ENCODE measurements at places on chromosomes 1 and 21.

DNA sequence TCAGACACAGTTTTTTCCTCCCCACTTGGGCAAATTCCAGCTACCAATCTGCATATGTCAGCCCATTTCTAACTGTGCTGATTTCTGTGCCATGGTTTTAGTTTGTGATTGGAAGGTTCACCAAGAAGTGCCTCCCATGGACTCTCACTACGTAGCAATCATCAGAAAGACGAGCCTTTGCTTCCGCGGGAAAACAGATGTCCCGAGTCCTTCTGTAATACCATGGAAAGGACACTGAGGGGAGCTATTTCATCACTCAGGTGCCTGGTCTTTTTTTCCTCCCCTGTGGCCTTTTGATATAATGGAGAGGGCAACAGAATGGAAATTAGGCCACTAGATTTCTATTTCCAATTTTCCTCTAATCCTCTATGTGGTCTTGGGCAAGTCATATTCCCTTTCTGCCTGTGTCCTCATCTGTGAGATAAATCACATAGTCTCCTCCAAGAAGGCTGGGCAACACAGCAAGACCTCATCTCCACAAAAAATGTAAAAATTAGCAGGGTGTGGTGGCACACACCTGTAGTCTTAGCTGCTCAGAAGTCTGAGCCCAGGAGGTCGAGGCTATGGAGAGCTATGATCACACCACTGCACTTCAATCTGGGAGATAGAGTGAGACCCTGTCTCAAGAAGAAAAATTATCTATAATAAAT, 24.8 kb downstream of the LEMD1 start:
- DNase-seq: no peak

DNA sequence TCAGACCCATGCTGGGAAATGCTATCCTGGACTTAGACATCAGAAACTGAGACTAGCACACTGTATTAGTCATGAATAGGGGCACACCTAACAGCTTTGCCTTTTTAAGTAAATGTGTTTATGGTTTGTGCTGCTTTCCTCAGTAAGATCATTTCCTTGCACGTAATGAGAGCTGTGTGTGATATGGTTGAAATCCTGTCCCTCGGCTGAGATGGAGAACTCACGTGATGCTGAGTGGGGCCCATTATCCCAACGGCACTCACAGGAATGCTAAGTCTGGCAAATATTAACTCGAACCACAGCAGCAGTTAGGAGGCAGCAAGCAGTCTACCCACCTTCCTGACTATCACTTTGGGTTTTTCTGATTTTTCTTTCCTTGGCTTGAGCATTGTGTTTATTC, 38.2 kb downstream of the BCL9 start:
- DNase-seq: no peak

- DNase-seq: no peak
Measured at GRCh38 chr1:6234502-6235295, 1.1 kb downstream of the ICMT start.

DNA sequence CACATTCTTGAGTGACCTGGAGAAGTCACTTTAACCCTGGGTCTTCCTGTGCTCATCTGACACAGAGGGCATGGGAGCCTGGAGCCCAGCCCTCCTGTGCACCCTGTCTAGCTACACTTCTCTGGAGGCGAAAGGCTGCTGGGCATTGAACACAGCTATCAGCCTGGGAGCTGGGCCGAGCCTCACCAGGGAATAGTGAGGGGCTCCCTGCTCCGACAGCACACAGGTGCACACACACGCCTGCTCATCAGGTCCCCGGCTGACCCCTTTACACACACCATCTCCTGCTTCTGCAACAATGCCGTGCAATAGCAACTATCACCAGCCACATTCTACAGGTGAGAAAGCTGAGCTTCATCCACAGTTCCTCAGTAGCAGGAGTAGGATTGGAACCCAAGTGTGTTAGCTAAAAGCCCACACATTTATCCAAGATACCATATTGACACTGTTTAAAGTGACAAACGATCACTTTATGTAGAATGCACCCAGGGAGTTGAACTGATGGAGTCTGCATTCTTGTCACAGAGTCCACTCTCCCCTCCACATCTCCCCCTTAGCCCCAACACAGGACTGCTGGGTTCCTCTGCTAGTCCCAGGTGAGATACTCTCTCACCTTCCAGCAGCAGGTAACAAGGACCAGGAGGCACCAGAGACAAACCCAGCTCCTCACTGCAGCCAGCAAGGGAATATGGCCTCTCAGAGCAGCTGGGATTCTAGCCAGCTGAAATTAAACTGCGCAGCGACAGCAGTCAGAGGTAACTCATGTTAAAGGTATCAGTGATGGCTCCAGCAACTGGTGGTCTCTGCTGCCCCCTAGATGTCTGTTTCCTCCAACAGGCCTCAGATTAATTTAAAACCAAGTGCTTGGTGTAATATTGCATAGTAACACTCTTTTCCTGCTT, 18.3 kb upstream of the CAPN8 start:
- DNase-seq: peak; percentile 46

GRCh38 chr1:46342084-46342656, 1.6 kb downstream of the NSUN4 start:
- DNase-seq: no peak
